ENCODE measurements at places on chromosomes 2 and 18. TPM values are rescaled to one million over a fixed set of nuclear protein-coding genes. Genes with fewer than 3 reads are reported as not detected.
A peak's percentile ranks its signal among the peaks of the same experiment; 100 is the strongest.

- no peak for DNase-seq
These were observed 23.9 kb downstream of the MYO3B start for GRCh38 chr2:170201734-170202393.

- no peak for DNase-seq
These were observed 57.3 kb upstream of the MBOAT2 start for GRCh38 chr2:9060819-9061218.

GRCh38 chr18:45063246-45064038, 382.8 kb downstream of the SETBP1 start:
- DNase-seq = peak; percentile 36

DNA sequence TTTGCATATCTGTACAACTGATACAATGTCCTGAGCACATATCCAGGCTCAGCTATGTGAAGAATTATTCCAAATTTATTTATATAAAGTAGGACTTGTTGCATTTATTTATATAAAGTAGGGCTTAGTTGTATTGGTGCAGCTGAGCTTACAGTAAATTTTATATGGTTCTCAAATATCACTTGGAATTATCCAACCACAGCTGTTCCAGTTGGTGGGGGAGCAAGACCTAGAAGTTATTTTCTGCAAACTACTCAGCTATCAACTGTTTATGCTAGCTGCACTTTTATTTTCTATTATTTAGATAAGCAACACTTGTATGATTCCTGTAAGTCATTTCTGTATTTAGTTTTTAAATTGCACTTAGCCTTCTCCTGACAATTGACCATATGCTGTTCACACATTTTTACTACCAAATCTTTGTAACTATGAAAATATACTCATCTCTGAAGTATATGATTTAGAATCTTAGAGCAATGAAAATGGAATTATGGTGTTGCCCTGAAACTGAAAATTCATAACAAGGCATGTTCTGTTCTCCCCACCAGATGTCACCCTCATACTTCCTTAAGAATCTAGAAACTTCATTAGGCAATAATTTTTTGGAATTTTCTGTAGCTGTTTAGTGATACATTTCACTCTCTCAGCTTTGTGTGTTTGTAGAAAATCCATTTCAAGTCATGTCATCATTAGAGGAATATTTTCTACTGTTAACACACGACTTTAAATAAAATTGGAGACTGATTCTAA, 157.0 kb upstream of the CBLN2 start:
- peak; percentile 15 for DNase-seq

- no peak for DNase-seq
These were observed 196.9 kb downstream of the MYCN start for GRCh38 chr2:16137080-16137755.

- no peak for DNase-seq
These were observed 51.6 kb upstream of the KYNU start for GRCh38 chr2:142825861-142826260.

Gene TWIST2
- 8.1 TPM for total RNA-seq

All from H7 (cell line).